Stimulated activated CD8-positive, alpha-beta memory T cell treated with anti-CD3 and anti-CD28 coated beads, Interleukin-15, amount 100 ng/mL, for 1 hour (primary cell): ENCODE measurements at places on chromosomes 3 and 15.

DNA sequence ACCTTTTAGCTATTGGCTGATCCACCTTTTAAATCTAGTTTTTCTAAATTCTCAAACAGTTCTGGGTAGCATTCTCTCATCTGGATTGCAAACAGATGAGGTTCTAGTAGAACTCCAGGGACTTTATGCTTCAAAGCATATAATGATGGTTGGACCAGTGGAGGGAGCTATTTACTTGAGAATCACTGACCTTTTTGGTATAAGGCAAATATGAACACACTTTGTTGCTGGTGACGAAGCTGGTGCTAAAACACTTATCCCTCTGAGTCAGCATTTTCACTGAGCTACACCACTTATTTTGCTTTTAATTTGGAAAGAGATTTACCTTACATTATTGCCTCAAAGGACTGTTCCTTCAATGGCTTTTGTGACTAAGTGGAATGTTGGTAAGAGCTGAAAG is 58.6 kb upstream of the SLITRK3 start:
- DNase-seq = no peak

DNA sequence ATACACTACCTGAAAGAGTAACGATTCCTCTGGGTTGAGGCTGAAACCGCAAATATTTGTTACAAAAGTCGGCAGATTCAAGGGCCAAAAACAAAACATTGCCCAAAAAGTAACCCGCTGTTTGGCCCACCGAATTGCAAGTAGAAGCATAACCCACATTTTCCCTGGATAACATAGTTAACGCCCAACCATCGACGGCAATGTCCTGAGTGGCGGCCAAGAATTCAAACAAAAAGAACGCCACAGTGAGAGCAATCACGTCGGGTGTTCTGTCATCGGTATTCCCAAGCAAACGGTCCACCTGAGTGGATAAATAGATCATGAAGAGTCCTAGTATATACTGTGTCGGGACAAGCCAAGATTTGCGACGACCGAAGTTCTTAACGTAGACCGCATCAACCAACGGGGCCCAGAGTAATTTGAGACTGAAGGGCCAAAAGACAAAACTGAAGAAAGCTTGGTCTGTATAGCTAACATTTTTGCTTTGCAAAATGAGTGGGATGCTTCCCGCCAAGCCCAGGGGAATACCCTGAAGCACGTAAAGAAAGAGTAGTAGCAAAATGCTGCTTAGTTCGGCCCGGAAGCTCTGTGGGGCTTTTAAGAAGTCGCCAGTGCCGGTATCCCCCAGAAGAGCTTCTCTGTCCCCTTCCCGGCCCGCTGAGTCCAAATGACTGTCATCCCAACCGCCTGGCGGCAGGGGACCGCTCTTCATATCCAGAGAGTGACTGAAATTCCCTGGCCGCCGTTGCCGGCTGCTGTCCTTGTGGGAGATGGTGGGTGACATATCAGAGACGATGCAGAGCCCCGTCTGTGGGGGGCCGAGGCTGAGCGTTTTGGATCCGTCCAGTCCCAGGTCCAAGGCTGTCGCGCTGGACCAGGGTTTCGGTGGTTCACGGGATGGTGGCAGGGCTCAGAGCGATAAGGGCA is 750 bp downstream of the SLC33A1 start:
- DNase-seq = peak; percentile 1

DNA sequence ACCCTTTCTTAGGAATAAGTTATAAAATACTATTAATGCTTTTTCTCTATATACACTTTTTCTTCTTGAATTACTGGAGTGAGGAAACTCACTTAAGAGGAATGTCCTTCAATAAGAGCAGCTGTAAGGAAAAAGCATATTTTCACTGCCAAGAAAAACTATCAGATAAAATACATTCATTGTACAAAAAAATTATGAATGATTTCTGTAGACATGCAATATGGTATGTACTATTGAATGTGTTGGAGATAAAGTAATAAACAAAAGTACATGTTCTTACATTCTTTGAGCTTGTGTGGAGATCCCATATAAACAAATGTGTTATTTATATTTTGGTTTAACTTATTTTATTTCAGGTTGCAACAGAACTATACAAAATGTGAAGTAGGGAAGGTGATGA is 241.0 kb upstream of the ZNF717 start:
- no peak for DNase-seq

- no peak for DNase-seq
These were observed 69.5 kb upstream of the VEPH1 start for GRCh38 chr3:157572559-157573270.

DNA sequence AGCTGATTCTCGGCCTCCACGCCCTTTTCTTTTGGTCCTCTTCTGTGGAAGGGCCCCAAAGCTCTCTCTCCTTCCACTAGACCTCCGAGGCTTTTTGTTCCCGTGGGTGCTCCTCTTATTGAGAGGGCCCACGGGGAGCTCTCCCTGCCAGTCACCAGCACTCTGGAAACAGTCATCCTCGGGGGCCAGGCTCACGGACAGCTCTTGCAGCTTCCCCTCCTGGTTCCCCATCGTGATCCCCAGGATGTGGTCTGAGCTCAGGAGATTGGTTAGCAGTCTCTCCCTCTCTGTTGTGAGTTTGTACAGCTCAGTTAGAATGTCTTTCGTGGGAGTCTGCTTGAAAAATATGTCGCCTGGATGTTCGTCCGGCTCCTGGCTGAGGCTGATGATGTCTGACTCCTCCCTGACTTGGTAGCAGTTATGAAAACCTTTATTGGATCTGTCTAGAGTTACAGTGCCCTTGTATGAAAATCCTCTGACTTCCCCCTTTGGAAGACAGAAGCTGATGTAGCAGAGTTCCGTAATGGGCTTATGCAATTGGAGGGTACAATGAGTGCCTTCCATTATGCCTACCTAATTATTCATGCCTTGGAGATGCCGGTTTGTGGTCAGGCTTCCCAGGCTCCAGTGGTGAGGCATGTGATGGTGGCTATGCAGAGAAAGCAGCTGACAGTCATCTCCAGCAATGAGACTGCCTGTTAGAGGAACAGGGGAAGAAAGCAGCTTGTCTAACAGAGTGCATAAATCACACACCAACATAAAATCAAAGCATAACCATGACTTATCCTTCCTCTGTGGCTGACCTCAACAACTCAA is 40.0 kb downstream of the FMN1 start:
- DNase-seq = no peak

GRCh38 chr15:36364377-36364776 is 215.0 kb upstream of the CDIN1 start:
- DNase-seq = no peak

GRCh38 chr15:93071469-93071936 is 17.5 kb downstream of the RGMA start:
- no peak for DNase-seq

GRCh38 chr3:85193565-85193964 is 234.8 kb downstream of the CADM2 start:
- DNase-seq = no peak

DNA sequence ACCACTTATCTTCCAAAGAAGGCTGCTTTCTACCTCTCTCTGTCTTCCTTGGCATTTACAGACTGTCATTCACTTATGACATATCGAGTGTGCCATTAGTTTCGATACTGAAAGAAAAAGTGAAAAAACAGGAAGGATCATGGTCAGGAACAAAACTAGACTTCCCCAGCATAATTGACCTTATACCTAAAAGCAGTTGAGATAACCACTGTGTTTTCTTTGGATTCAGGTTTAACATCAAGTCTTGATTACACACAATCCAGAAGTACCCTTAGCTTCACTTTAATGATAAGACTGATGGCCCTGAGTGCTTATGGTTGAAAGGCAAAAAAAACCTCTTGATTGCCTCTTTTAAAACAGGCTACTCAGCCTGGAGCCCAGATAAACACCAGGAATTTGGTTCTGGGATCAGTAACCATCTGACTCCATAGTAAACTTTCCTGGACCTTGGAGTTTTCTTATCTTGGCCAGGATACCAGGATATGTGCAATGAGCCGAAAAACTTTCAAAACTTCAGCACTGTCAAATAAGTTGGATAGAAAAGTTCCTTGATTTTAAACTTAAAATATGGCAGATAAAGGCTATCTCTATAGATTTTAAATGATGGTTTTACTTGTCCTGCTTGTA is 5.0 kb upstream of the UACA start:
- DNase-seq = no peak
